Kidney (tissue), 22 donors: ENCODE measurements at places on chromosomes 12 and 14. TPM values are rescaled to one million over a fixed set of nuclear protein-coding genes. Genes with fewer than 3 reads are reported as not detected.

FRS2 gene
- 4.6 TPM for polyA plus RNA-seq

BICDL1 gene
- polyA plus RNA-seq, result 60.5 TPM

ENDOU gene
- 0.28 TPM for polyA plus RNA-seq

REC8 gene
- 51.4 TPM for polyA plus RNA-seq

SLC6A15 gene
- not detected for polyA plus RNA-seq

COX6A1 gene
- polyA plus RNA-seq, result 1,697 TPM

LLPH gene
- polyA plus RNA-seq, result 28.7 TPM

DTX3 gene
- 41.2 TPM for polyA plus RNA-seq

HOXC6 gene
- 11.4 TPM for polyA plus RNA-seq

ANKRD9 gene
- polyA plus RNA-seq, result 26.0 TPM

NXPH4 gene
- 0.71 TPM for polyA plus RNA-seq

CLEC14A gene
- polyA plus RNA-seq, result 22.4 TPM

LPAR5 gene
- polyA plus RNA-seq, result 0.97 TPM

SLC38A4 gene
- 7.4 TPM for polyA plus RNA-seq

BDKRB2 gene
- 7.4 TPM for polyA plus RNA-seq
